Stimulated activated CD4-positive, alpha-beta T cell treated with anti-CD3 and anti-CD28 coated beads, Interleukin-4, amount 100 ng/mL, for 48 hours (primary cell): ENCODE measurements at places on chromosomes 3 and 15.

DNA sequence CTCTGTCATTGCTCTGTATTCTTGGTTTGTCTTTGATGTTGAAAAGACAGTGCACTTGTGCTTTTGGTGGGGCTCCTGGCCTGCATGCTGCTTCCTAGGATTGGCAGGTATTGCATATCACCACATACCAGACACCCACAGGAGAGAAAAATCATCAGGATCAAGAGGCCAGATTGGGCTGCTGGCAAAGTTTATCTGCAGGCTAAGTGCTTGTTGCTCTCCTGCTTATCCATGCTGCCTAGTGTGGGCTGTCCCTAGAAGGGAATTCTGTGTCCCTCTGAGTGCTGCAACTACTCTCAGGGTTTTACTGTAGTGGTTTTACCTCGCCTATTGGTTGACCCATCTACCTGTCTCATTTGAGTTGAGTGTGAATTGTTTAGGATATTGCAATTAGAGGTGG lies 833 bp upstream of the SLC22A13 start:
- DNase-seq, result no peak

- DNase-seq, result no peak
These were observed 35.7 kb downstream of the PYGO1 start for GRCh38 chr15:55552451-55552850.

- DNase-seq, result no peak
These were observed 214.5 kb downstream of the MTHFS start for GRCh38 chr15:79682285-79682684.

GRCh38 chr3:10357095-10357494 lies 36.2 kb upstream of the SEC13 start:
- no peak for DNase-seq

GRCh38 chr3:31307131-31307785 lies 225.5 kb upstream of the STT3B start:
- no peak for DNase-seq

GRCh38 chr15:50116477-50116876 lies 2.6 kb downstream of the ATP8B4 start:
- DNase-seq, result no peak

GRCh38 chr3:195058336-195059005 lies 212.5 kb downstream of the XXYLT1 start:
- no peak for DNase-seq

DNA sequence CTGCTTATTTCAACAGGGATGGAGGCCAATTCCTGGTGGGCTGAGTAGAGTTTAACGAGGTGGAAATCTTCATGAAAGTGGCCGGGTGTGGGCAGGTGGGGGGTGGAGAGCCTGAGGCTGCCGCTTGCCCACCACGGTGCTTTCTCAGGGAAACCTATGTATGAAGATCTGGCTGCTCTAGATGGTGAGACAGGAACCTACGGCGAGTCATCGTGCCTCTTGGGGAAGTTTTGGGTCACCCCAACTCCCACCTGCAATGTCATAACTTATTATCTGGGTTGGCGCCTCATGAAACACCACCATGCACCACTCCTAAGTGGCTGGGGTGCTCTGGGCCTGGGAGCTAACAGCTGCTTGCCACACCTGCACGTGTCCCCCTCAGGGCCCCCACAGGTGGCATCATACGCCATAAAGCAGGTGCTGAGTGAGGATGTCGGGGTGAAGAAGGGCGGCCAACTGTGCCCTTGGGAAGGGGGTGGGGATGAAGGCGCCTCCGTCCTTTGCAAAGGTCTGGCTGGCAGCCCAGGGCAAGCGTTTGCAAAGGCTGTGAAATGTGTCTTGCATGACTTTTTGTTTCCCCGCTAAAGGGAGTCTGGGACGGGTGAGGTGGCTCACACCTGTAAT lies 27.9 kb upstream of the SNRPA1 start:
- DNase-seq, result no peak

DNA sequence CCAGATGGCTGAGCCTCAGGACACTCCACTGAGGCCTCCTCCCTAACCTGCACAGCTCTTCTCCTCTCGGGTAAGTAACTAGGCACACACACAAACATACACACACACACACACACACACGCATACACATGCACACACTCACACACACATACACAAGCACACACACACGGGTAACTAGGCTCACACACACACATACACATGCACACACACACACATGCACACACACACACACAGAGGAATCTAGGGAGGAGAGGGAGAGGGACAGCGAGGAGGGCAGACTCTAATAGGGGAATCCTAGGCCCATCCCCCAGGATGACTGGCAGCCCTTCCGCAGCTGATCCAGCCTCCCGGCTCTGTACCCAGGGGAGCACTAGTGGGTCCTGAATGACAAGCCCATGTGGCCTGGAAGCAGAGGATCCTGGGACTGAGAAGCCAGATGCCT lies 177.4 kb upstream of the LINGO1 start:
- no peak for DNase-seq

DNA sequence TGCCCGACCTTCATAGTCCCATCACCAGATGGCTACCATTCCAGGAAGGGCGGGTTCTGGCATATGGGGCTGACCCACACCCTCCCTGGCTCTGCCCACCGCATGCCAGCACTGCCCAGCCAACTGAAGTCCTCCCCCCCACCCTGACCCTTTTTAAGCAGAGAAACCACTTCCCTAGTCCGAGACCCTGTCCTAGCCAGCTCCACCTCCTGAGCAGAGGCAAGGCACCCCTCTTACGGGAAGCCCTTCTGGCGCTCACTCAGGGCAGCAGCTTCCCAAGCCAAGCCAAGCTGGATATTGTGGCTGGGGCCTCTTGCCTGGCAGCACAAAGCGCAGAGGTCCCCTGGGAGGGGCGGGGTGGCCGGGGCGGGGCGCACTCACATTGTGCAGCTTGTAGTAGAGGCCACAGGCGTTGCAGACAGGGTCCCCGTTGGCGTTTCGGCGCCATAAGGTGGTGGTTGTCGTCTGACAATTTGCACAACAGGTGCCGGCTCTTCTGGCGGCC lies 11.5 kb downstream of the GATA2 start:
- DNase-seq, result no peak

GRCh38 chr3:102466001-102466400 lies 31.2 kb downstream of the ZPLD1 start:
- no peak for DNase-seq

- DNase-seq, result no peak
These were observed 93.2 kb downstream of the TMEM212 start for GRCh38 chr3:171936191-171936841.

- no peak for DNase-seq
These were observed 758 bp upstream of the SNX33 start for GRCh38 chr15:75646944-75647364.

GRCh38 chr15:100765467-100766241 lies 114.0 kb upstream of the ALDH1A3 start:
- DNase-seq, result no peak

DNA sequence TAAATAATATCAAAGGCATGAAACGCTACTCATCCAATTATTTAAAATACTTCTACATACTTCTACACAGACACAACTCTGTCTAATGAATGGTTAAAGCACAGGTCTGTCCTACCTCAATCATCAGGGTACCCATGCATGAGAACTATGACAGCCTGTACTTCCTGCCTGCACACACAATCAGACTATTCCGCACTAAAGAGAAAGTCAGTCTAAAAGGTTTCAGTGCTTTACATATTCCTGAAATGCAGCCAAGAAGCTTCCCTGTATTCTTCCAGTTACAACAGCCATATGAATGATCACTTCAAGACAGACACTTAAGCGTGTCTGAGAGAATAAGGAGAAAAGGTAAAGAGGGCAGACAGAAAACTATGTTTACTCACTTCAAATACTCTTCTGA lies 58.8 kb downstream of the TUBGCP4 start:
- no peak for DNase-seq

GRCh38 chr3:117557464-117558090 lies 848.0 kb downstream of the TUSC7 start:
- DNase-seq, result no peak

- no peak for DNase-seq
These were observed 5.6 kb upstream of the RPP25 start for GRCh38 chr15:74962219-74962618.

DNA sequence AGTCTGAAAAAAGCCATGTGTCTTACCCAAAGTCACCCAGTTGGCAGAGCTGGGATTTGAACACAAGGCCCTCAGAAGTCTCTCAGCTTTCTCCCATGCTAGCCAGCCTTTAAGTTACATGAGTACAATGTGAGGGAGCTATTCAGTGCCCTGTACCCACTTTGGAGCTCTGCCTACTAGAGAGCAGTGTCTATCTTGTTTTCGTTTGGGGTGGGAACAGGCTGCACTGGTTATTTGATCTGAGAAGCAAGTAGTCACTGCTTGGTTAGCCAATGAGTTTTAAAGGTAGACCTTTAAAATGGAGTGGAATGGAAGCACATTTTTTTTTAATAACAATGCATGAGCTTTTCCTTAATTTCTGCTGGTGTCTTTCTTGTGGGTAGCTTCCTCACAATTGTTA lies 231.1 kb upstream of the BHLHE40 start:
- no peak for DNase-seq

DNA sequence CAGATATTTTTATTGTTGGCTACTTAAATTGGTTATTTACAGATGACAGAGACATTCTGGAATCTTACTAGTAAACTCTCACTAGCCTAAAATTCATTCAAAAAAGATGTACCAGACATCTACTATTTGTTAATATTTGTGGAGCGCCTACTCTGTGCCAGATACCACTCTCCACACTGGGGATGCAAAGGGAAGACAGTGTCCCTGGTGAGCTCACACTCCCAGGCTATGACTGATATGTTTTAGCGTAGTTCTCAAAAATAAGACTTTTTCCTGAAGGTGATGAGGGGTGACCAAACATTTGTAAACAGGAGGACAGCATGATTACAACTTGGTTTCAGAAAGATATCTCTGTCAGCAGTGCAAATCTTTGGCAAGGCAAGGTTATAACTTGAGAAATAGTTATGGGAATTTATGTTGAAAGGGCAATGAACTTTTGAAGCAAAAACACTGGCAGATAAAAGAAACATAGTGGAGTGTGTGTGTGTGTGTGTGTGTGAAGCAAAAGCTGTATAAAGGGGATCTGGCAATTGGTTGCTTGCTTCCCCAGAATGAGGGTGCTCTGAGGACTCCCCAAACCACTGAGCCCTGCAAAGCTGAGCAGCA lies 51.2 kb downstream of the HACD2 start:
- DNase-seq, result no peak

- no peak for DNase-seq
These were observed 532 bp upstream of the ESYT3 start for GRCh38 chr3:138433892-138434275.

GRCh38 chr3:136546720-136547119 lies 205.5 kb downstream of the STAG1 start:
- no peak for DNase-seq

GRCh38 chr15:30041868-30042267 lies 40.9 kb upstream of the GOLGA8J start:
- DNase-seq, result no peak

GRCh38 chr3:187481426-187481825 lies 113.2 kb downstream of the RTP4 start:
- DNase-seq, result no peak

DNA sequence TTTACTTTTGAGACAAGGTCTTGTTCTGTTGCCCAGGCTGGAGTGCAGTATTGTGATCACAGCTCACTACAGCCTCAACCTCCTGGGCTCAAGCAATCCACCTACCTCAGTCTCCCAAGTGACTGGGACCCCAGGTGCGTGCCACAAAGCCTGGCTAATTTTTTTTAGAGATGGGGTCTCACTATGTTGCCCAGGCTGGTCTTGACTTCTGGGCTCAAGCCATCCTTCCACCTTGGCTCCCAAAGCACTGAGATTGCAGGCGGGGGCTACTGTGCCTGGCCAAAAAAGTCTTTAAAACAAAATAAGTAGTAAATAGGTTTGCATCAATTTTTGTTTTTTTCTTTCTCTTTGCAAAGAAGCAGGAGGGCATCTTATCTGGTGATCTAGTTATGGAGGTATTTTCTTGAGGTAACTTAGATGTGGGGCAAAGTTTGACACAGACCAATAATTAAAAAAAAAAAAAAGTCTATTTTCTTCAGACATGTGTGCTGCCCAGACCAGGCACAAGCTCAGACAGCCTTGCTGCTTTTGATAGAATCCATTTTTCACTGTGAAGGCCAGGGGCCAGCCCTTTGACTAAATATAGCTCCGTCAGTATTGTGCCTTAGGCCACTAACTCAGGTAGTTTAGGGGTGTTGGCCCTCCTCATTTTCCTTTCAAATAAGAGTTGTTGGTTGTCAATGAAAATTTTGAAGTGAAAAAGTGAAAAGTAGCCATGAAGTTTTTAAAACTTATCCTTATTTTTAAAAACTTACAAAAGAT lies 2.5 kb downstream of the ARL6IP5 start:
- DNase-seq, result no peak

DNA sequence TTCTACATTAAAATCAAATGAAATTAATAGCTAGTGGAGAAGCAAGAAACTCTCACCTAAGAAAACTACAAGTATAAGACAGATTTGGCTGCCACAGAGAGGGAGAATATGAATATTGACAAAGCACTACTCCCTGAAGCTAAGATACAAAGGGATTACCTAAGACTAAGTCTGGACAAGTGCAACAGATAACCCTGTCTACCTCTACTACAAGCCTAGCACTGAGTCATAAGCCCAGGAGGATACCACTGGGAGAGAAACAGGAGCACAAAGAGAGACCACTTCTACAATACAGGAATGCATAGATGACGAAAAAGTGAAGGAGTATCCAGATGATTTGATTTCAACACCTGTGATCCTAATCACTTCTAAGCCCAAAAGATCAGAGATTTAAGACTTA lies 10.4 kb downstream of the ATP13A4 start:
- no peak for DNase-seq

- DNase-seq, result no peak
These were observed 266.3 kb downstream of the CHL1 start for GRCh38 chr3:462851-463250.

- DNase-seq, result no peak
These were observed 382.5 kb upstream of the CBLB start for GRCh38 chr3:106251160-106251892.

DNA sequence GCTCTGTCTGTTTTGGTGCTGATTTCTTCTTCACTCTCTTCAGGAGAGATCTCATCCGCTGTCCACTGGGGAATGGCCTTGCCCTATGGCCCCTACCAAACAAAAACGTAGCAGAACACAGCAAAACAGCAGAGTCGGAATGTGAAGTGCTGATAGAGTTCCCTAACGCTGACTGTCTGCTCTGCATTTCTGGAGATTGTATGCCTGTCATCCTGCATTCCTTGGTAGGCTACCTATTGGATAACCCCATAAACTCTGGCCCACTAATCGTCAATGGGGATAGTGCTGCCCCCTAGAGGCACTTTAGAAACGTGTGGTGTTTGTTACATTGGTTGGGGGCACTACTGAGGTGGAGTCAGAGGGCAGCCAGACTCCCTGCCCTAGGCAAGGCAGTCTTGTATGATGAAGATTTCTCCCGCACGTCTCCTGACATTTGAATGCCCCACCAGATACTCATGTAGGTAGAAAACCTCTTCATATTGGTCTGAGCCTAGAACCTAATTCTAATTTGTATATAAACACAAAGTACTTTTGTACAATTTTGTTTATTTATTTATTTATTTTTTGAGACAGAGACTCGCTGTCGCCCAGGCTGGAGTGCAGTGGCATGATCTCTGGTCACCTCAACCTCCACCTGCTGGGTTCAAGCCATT lies 15.6 kb upstream of the MAGEF1 start:
- peak; percentile 30 for DNase-seq

- DNase-seq, result no peak
These were observed 139.3 kb downstream of the ZNF609 start for GRCh38 chr15:64599716-64600115.
